ENCODE measurements at places on chromosomes 1 and 21.

DNA sequence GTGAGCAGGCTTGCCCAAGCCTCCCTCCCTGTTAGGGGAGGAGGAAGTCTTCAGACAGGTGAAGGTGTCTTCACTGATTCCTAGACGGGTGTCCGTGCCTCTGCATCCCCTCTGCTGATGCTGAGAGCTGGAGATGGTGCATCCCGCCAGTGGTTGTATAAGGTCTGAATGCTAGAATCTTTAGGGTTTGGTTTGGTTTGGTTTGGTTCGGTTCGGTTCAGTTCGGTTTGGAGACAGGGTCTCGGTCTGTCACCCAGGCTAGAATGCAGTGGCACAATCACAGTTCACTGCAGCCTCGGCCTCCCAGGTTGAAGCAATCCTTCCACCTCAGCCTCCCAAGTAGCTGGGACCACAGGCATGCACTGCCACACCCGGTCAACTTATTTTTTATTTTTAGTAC, 153.6 kb downstream of the PGBD5 start:
- no peak for DNase-seq

DNA sequence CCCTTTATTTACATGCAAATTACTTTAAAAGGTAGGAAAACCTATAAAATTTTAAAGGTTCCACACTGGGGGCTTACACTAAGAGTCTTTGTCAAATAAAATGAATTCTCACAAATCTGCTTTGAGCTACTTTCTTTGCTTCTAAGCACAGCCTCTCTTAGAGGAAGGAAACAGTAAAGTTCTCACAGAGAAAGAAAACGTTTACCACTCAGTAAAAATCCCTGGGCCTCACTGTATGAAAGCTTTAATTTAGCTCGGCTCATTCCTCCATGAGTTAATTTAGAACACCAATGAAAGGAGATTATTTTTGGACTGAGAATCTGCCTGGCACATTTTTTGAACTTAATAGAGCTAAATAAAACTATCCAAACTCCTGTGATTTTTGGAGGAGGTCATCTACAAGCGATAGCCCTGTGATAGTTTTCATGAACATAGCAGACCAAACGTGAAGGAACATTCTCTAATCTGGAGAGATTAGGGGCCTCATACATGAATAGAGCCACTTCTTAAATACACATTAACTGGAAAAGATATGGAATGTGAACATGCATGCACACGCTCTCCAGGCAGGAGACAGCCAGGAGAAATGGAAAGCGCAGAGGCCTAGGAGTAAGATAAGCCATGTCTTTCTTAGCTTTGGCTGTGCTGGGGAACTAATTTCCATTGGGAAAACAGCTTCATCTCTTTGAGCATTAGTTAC, 32.8 kb downstream of the PRRX1 start:
- no peak for DNase-seq

GRCh38 chr1:20365421-20366055, 74.9 kb downstream of the VWA5B1 start:
- no peak for DNase-seq

DNA sequence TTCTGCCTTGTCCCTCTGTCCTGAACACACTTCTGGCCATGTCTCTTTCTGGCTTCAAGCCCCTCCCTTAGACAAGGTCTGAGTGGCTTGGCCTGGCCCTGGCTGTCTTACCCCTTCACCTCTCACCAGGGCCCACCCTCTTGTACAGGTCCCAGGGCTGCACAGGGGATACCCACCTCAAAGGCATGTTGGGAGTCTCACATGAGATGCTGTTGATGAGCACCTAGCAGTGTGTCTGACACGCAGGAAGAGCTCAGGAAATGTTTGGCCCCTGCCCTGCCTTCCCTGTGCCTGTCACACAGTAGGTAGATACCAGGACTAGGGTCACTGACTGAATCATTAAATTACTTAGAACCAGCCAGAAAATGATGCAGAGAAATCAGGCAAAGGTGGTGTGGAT, 16.6 kb downstream of the ZNF362 start:
- no peak for DNase-seq

DNA sequence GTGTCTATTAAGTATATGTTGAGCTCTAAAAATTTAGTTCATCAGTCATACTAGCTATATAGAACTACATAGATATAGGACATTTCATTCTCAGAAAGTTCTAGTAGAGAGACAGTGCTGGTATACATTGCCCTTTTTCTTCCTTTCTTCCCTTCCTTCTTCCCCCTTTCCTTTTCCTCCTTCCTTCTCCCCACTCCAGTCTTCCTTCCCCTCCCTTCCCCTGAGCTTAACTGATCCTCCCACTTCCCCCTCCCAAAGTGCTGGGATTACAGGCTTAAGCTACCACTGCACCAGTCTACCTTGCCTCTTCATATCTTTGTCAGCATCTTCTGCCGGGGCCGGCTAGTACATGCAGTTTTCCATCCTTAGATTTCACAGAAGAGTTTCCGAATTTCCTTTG, 12.1 kb downstream of the THRAP3 start:
- DNase-seq, result no peak

DNA sequence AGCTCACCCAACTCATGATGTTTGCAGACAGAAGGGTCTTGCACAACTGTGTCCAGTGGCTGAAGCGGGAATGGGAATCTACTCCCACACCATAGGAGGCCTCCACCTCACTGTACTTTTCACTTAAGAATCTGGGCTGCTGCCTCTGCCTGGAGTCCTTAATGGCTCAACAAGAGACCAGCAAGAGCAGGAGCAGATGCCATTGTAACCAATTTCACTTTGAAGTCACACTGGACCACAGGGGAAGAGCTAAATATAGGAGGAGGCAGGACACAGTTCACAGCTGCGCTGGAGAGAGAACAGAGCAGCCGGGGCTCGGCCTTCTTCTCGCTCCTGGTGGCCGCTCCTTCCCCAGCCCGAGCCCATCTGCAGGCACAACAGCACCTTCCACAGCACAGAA, 120.4 kb downstream of the SIPA1L2 start:
- no peak for DNase-seq

Measured in urothelium cell line (cell line).